ENCODE measurements at places on chromosomes 6 and 20. TPM values are rescaled to one million over a fixed set of nuclear protein-coding genes. Genes with fewer than 3 reads are reported as not detected.

The SLC17A1 gene
- not detected for total RNA-seq

The EPHA7 gene
- 1.5 TPM for total RNA-seq

The PIGT gene
- total RNA-seq = 115 TPM

The CDSN gene
- total RNA-seq = not detected

The SPDEF gene
- total RNA-seq = not detected

The RNF144B gene
- 22.2 TPM for total RNA-seq

The BAG2 gene
- total RNA-seq = 14.8 TPM

The TMC2 gene
- 0.10 TPM for total RNA-seq

The SLC52A3 gene
- total RNA-seq = 1.9 TPM

The MOXD1 gene
- total RNA-seq = 3.5 TPM

The CLDN20 gene
- not detected for total RNA-seq

The CAGE1 gene
- not detected for total RNA-seq

Data from left ventricle myocardium superior (tissue), 1 donor.